Activated T-cell treated with anti-CD3 and anti-CD28 coated beads for 1 hour (primary cell): ENCODE measurements at places on chromosomes 2 and 18.

- no peak for DNase-seq
Measured at GRCh38 chr2:45769854-45770576, 118.5 kb downstream of the PRKCE start.

DNA sequence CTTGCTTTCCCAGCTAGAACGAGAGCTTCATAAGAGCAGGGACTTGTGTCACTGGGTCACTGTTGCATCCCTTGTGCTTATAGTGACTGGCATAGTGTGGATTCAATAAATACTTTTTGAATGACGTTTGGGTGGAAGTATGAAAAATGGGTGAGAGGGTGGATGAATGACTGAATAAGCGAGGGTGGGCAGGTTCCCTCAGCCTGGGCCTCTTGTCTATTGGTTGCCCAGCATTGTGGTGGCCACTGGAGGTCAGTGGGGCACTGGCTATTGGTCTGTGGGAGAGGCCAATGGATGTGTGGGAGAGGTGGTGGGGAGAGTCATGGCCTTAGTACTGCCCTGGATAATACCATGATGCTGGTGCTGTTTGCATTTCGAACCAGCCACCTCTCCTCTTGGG, 93.8 kb upstream of the SKOR2 start:
- no peak for DNase-seq

GRCh38 chr2:184338771-184339170, 259.6 kb upstream of the ZNF804A start:
- no peak for DNase-seq

- DNase-seq, result no peak
Measured at GRCh38 chr2:392181-392925, 104.5 kb upstream of the ALKAL2 start.

DNA sequence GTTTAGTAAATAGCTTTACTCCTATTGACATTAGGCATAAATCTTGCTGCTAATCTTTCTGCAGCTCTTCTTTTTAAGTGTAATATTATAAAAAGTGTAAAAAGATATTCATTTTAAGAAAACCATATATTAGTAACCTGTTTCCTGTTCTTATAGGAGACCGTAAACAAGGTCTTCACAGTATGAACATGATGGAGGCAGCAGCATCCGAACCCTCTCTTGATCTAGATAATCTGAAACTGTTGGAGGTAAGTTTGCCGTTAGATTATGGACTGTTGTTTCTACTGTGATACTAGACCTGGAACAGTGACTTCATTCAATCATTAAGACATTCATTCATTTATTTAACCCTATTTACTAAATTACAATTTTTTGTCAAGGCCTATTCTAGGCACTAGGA, 120.0 kb upstream of the FAM117B start:
- DNase-seq, result no peak

DNA sequence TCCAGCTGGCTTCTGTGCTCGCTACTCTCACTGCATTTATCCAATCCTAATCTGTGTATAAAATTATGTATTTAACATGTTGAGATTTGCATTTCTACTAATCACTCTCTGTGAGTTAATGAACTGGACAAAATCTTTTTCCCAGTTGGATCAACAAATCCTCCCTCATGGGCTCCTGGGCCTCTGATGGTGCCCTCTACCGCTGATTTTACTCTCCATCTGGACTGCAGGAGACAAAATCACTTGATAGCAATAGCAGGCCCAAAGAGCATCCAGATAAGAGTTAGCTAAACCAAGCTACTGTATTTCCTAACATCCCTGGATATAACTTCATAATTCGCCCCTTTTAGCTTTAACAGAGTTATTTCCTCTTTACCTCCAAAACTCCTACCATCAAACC, 14.4 kb downstream of the REG3G start:
- DNase-seq, result no peak

- DNase-seq, result no peak
Measured at GRCh38 chr18:9661564-9661963, 46.5 kb upstream of the RAB31 start.

GRCh38 chr18:24022161-24022560, 7.6 kb downstream of the TTC39C start:
- DNase-seq, result no peak

DNA sequence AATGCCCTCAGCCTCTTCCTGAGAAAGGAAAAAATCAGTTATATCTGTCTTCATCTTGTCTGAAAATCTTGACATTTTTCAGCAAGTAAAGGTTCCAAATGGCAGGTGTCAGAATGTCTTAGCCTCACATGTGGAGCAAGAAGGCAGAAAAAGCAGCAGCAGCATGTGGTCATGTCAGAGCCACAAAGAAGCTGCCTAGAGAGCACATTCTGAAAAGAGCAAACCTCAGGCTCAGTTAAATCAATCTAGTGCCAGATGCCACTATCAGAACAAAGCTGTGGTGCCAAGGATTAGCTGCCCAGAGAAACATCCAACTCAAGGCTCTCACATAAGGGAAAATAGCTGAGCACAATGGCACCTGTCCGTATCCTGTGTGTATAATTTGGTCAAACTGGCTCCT, 105.9 kb downstream of the SRBD1 start:
- no peak for DNase-seq

GRCh38 chr18:28086670-28087552, 90.0 kb downstream of the CDH2 start:
- no peak for DNase-seq

DNA sequence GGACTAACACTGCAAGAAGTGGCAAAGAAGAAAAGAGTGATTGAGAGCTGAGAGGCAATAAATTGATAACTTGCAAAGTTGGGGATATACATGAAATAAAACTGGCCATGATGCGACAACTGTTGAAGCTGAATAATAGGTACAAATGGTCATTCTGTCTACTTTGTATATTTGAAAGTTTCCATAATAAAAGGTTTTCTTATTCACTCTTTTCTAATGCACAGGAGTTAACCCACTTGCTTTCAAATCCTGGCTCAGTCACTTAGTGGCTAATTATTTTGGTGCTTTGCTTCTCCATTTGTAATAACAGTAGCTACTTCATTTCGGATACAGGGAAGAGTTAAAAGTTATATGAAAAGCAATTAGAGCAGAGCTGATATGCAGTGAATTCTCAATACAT, 159.7 kb upstream of the WDSUB1 start:
- no peak for DNase-seq

GRCh38 chr2:28539118-28539541, 43.3 kb downstream of the PLB1 start:
- no peak for DNase-seq

DNA sequence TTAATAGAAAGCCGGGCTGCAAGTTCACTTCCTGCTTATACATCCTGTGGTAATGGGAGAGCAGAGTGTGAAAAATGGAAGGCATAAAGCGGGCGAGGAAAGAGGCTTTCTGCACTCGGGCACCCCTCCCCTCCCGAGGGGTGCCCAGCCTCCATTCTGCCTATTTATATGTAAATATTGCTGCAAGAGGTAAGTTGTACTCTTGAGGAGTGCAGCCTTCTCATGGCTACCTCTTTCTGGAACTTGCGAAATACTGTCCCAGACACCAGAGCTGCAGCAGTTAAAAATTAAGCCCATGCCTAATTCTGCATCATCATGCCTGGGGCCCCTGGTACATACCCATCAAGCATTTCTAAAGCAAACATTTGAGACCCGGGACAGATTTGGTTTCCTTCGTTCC, 156.0 kb downstream of the GBX2 start:
- DNase-seq, result no peak

DNA sequence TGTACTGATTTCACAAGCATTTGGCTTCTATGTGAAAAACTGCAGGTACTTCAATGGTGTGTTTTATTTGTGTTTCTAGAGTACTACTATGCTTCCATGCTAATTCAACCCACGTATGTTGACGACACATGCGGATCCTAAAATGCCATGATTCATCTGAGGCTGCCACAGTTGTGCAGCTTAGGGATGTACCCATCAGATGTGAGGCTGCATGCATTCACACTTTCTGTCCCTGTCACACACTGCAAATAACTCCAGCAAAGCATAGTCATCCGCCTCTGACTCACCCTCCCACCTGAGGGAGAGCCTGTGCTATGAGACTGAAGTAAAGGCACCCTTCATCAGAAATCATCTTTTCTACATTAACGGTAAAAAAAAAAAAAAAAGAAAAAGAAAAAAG, 22.1 kb upstream of the SERTAD2 start:
- DNase-seq, result no peak

DNA sequence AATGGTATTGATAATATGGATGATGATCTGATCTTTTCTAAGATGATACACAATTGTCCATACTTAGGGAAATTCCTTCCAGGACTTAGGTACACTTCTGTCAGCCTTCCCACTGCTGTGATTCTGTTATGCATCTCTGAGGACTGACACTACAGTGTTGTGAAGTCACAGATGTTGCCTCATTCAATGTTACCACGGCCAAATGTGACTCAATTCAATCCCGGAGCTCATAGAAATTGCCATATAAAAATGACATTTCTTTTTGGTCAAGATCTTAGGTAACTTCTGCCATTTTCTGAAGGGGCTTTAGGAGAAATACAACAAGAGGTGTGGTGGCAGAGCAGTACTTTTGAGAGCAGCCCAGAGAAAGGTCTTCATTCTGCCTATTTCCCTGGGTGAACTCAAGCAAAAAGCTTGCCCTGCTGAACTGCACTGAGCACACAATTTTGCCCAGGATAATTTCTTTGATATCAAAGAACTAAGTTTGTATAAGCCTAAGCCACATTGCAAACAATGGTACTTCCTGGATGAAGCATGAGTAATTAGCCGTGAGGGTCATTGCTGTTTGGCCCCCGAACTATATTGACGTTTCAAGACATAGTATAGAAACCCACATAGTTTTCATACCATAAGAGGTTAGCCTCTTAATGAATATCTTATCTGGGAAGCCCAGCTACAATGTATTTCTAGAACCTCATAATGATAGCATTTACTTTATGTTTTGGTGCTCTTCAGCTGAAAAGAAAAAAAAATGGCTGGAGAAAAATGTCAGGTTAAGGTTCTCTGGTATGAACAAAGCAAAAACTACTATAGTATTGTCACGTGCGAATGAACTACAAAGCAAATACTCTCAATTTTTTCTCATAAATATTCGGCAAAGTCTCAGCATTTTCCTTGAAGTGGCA, 437.4 kb downstream of the MEIS1 start:
- no peak for DNase-seq

DNA sequence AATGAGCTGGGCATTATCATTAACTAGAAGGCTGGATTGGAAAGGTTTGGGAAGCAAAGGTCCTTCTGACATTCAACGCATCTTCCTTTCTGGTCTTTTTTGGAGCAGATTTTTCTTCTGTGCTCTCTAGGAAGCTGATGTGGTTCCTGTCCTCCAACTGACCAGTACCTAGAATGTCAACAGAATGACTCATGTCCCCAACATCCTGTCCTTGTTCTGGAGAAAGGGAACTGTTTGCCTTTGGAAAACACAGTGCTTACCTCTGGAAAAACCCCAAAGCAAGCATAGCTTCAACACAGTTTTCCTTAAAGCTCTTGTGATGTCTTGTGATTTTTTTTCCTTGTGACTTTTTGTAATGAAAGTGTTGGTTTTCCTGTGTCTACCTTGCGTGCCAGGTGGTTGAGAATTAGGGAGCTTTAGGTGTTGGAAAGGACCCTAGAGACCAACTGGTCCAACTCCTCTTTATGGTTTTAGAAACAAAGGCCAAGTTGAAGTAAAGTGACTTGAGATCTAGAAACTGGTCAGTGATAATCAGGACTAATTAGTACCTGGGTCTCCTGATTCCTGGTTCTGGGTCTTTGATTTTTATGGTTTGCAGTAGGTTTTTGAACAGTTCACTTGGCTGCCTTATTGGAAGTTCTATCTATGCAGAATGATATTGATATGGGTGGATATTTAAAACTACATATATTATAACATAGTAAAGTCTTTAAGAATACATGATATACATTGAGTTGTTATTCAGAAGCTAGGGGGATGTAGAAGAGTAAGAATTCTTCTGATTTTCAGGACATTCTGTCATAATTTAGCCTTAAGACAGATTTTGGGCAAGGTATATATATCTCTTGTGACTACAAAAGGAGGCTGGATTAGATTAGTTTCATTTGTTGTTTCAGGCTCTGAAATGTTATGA, 70.5 kb downstream of the FMNL2 start:
- no peak for DNase-seq

- no peak for DNase-seq
Measured at GRCh38 chr2:233451950-233452349, 97.7 kb downstream of the DGKD start.

DNA sequence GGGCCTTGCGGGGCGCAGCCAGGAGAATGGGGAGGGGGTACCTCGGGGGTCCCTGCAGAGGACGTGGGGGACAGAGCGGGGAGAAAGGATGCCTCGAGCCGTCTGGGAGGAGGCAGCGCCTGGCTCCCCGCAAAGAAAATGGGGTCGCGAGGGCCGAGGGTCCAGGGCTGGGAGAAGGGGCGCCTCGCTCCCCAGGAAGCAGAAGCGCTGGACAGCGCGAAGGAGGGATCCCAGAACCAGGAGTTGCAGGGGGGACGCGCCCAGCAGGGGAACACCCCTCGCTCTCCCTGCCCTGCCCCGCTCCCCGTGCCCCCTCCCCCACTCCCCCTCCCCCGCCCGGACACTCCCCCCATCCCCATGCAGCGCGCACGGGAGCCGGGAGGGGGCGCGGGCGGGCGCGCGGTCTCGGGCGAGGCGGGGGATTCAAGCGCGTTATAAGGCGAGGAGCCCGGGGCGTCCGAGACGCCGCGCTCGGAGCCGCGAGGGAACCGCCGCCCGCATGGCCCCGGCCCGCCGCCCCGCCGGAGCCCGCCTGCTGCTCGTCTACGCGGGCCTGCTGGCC, at the start of gene ERFE:
Gene ERFE, plus strand, starts transcription at position 462 of the 562 bp plus-strand sequence. Its CDS starts 38 bp downstream, at position 500.
- peak; percentile 39 for DNase-seq

DNA sequence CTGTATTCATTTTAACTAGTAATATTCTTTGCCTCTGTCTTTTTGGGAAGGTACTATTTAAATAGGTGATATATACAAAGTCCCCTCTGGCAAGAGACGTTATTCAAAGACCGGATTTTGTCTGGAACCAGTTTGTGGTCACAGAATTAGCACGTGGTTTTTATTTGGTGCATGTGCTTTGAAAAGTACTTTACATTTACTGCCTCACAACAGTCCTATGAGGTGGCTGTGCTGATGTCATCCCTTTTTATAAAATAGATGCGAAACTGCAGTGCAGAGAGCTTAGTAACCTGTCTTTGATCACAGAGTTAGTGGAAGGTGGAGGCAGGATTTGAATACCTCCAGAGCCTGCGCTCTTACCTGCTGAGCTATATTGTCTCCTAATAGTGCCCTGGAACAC, 4.0 kb downstream of the LPIN1 start:
- no peak for DNase-seq

- no peak for DNase-seq
Measured at GRCh38 chr2:236088368-236089057, 79.7 kb downstream of the GBX2 start.

DNA sequence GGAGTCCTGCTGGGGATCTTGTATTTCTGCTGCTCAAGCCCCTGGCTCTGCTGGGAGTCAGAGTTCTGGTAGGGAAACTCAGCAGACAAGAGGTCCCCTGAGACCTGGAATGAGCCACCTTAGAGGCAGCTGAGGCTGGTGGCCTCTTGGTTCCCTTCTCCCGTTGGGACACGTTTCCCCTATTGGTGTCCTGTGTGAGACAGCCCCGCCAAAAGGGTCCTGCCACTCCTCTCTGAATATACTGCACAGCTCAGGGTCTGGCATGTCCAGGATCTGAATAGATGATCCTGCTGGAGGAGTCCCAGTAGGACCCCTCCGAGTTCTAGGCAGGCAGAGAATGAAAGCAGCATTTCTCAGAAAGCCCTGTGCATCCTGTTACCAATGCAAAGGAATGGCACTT, 2.0 kb upstream of the RALB start:
- no peak for DNase-seq

GRCh38 chr2:189629531-189630453, 31.5 kb upstream of the ASNSD1 start:
- no peak for DNase-seq
